ENCODE measurements at places on chromosomes 4 and X. TPM values are rescaled to one million over a fixed set of nuclear protein-coding genes. Genes with fewer than 3 reads are reported as not detected.

- DNase-seq: no peak
Measured at GRCh38 chr4:77699731-77700210, 94.2 kb downstream of the CXCL13 start.

- DNase-seq: no peak
Measured at GRCh38 chr4:14865804-14866203, 136.5 kb upstream of the CPEB2 start.

- no peak for DNase-seq
Measured at GRCh38 chrX:968148-968965, 244.1 kb downstream of the CRLF2 start.

- DNase-seq: no peak
Measured at GRCh38 chrX:136210806-136211205, 40.4 kb downstream of the MAP7D3 start.

- DNase-seq: no peak
Measured at GRCh38 chrX:150100261-150100660, 162.0 kb upstream of the EOLA2 start.

GRCh38 chr4:25487155-25487554 is 110.1 kb downstream of the ANAPC4 start:
- DNase-seq: no peak

Gene POLN
- total RNA-seq: 7.3 TPM

GRCh38 chrX:39491548-39492297 is 606.0 kb downstream of the BCOR start:
- DNase-seq: no peak
